Stimulated activated CD4-positive, alpha-beta T cell treated with anti-CD3 and anti-CD28 coated beads, Interleukin-4, amount 100 ng/mL, for 24 hours (primary cell): ENCODE measurements at places on chromosomes 1 and 21.
A peak's percentile ranks its signal among the peaks of the same experiment; 100 is the strongest.

- DNase-seq = no peak
These were observed 5.8 kb upstream of the MAP3K7CL start for GRCh38 chr21:29124645-29125044.

DNA sequence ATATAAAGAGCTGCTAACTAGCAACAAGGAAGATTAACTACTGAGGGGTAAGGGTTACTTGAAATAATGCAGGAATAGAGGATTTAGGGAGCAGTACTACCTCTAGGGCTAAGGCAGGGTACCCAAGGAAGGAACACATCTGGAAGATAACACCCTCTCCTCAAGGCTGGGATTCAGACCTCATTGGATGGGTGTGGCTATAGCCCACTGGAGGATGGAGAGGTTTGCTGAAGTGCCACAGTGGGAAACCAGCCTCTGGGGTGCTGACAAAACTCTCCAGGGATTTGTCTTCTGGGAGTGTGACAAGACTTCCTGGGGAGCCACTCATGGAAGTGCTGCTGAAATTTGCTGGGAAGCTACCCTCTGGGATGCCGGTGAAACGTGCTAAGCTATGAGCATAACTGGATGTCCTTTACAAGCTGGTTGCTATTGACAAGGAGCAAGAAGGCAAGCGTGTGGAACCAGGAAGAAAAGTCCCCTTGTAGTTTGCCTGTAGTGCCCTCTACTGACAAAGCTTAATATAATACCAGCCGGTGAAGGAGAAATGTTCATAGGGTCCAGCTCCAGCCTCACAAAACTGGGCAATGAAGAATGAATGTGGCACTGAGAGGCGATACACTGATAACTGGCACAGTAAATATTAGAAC, 122.8 kb upstream of the USP24 start:
- no peak for DNase-seq

GRCh38 chr1:115717541-115717940, 51.0 kb downstream of the CASQ2 start:
- no peak for DNase-seq

- no peak for DNase-seq
These were observed 6.8 kb downstream of the SCYL3 start for GRCh38 chr1:169886931-169887330.

GRCh38 chr21:42688841-42689371, 35.5 kb downstream of the PDE9A start:
- no peak for DNase-seq

DNA sequence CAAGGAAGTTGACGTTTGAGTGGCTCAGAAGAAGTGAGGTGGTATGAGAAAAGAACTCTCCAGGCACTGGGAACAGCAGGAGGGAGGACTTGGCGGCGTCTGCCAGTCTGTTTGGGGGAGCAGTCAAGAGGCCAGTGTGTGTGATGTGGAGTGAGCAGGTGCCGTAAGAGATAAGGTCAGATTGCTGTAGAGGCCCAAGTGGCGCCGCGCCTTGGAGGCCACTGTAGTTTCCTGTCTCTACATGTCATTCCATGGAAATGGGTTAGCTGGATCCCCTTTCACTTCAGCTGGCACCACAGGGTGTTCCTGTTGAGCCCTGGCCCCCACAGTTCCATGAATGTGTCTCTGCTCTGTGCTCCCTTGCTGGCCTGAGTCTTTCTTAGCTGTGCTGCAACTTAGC, 35.5 kb upstream of the PTPRF start:
- no peak for DNase-seq

GRCh38 chr21:37574751-37575150, 208.2 kb downstream of the DYRK1A start:
- no peak for DNase-seq

DNA sequence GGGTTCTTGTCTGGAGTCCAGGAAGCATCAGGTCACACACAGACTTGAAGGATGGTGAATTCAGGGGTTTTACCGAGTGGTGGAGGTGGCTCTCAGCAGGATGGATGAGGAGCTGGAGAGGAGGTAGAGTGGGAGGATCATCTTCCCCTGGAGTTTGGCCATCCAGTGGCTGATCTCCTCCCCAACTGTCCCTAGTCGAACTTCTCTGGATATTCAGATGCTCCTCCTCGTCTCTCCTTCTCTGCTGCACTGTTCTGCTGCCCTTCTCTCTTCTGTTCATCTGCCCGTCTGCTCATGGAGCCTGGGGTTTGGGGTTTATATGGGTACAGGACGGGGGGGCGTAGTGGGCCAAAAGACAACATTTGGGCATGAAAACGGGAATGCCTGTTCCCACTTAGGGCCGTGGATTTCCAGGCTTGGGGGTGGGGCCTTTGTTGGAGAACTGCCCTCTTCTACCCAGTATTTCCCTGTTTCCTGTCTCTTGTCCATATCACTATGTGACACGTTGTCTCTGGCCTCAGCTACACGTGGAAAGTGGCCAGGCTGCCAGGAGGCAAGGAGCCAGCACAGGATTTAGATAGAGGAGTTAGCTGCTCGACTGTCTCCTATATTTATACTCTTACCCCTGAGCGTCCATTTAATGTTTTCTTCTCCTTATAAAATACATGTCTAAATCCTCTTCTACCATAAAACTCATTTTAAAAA, 76.7 kb downstream of the SIPA1L2 start:
- no peak for DNase-seq

DNA sequence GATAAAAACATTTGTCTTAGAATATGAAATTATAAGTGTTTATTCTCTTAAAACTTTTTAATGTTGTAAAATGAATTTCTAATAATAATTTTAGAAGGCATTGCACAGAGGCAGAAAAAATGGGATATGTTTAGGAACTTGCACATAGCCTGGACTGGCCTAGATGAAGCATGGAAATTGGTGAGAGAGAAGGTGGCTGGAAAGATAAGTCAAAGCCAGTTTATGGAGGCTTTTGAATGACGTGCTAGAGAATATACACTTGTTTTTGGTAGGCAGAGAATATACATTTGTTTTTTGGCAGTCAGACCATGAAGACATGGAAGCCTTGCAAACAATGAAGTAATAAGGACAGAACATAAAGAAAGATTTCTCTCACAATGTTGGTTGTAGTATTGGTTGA, 2.3 kb upstream of the C4BPA start:
- no peak for DNase-seq

GRCh38 chr1:155181371-155182051, 7.9 kb downstream of the TRIM46 start:
- DNase-seq = no peak

GRCh38 chr1:22969304-22969709, 3.4 kb downstream of the LACTBL1 start:
- DNase-seq = no peak

DNA sequence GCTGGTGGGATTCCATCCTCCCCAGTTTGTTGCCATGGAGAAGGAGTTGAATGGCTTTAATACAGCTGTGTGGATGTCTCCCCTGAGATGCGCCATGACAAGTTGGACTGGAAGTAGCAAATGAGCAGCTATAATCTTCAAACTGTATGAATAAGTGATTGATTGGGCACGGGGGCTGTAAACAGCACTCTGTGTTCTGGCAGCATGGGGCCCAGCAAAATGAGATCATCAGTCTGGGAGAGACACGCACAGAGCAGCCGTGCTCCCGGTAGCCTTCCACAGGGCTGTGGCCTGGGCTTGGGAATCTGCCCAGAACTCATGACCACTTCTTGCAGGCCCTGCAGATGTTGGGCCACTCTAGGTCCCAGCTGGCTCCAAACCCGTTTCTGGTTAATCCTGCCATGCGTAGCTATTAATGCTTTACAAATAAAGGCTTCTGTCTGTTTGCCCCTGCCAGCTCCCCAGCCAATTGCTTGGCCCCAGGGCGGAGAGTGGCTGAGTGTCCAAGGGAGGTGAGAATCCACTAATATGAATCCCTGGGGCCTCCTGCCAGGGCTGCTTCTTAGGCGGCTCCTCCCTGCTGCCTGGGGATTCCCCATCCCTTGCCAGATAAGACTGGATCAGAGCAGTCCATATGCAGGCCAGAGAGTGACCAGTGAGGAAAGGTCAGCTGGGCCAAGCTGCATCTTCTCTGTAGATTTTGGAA, 642.9 kb downstream of the AJAP1 start:
- DNase-seq = no peak

GRCh38 chr1:84442256-84442655, 36.8 kb upstream of the RPF1 start:
- no peak for DNase-seq

- DNase-seq = no peak
These were observed 291.0 kb downstream of the PRDM2 start for GRCh38 chr1:13990939-13991338.

DNA sequence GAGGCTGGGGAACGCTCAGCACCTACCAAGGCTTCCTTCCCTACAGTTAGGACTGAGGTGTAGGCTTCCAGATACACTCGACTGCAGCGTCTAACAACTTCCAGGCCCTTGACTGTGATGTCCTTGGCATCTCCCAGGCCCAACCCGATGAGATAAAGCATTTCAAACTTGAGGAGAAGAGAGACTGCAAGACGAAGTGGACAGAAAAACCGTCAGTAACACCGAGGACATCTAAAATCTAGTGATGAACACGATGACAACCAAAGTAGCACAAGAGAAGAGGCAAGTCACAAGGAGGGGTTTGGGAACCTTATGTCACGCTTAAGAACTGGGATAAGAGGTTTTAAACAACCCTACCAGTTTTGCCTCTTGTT, 314 bp downstream of the DPH5 start:
- peak; percentile 25 for DNase-seq

DNA sequence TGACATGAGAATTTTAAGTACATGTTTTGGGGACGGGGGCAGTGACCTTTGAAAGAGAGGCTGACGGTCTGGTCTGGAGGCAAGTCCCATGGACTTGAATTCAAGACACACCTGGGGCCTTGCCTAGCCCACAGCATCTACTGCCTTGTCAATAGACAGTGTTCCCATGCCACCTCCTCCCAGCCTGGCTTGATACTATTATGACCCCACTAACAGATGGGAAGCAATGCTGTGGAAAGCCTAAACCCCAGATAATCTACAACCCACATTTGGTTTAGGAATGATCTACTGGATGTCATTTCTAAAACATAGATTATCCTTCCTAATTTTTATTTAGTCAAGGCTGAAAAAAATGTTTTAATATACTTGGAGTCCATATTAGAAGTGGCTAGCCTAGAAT, 17.8 kb upstream of the NFASC start:
- DNase-seq = no peak

DNA sequence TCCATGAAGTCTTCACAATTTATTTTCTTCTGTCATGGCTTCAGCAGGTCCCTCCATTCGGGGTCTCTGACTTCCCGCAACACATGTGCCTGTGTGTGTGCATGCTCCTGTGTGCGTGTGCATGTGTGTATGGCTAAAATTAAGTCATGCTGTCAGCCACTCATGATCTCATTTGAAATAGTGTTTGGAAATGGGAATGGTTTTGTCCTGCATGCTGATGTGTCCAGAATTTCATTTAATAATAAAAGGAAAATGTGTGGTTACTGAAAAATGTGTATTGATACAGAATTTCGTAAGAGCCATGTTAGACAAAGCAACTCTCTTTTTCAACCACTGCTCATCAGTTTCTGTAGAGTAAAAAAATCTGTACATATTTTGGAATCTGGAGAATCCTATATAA, 123.8 kb upstream of the PRDX6 start:
- DNase-seq = no peak

GRCh38 chr1:171563675-171564074, 58.4 kb upstream of the MYOCOS start:
- no peak for DNase-seq

DNA sequence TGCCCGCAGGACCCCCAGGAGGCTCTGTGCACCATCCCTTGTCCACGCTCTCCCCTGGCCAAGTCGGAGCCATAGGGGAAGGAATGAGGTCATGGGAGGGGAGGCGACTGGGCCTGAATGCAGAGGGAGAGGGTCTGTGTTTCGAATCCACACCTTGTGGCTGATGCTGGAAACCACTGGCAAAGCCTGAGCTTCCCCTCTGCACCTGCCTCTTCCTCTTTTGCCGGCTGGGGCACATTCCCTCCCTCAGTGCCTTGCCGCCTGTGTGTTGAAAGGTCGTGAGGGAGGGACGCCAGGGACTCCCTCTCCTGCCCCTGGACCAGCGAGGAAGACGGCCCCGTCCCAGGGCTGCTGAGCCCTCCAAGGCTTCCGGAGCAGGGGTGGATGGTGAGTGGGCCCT, 27.3 kb downstream of the PRDM16 start:
- DNase-seq = no peak

- DNase-seq = no peak
These were observed 546 bp upstream of the ZNF695 start for GRCh38 chr1:247008406-247008799.

DNA sequence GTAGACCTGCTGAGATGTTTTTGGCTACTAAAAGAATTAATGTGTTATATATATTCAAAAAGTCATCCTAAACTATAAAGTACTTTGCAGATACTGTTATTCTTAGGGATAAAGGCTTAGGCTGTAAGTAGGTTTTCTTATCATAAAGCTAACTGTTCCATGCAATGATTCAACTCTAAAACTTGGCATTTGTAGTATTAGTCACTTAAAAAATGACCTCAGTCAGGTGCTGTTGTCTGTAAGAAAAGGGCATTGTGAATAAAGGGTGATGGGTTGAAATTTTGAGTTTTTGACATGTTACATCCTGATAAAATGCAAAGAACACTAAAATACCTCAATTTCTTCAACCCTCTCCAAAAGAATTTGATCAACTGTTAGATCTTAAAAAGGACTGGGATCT, 32.9 kb downstream of the ADCY10 start:
- no peak for DNase-seq
